ENCODE measurements at places on chromosomes 1 and 21. TPM values are rescaled to one million over a fixed set of nuclear protein-coding genes. Genes with fewer than 3 reads are reported as not detected.

The EEIG2 gene
- polyA plus RNA-seq: 8.8 TPM

GRCh38 chr1:163540727-163541126, 219.0 kb downstream of the NUF2 start:
- DNase-seq: no peak

The RASAL2 gene
- 16.0 TPM for polyA plus RNA-seq

GRCh38 chr21:36463991-36464390, 15.9 kb downstream of the CLDN14 start:
- no peak for DNase-seq

The BNIPL gene
- polyA plus RNA-seq: 1.1 TPM

Measured in hindlimb muscle (tissue), 1 donor.